ENCODE measurements at places on chromosomes 3 and 15. TPM values are rescaled to one million over a fixed set of nuclear protein-coding genes. Genes with fewer than 3 reads are reported as not detected.

LMOD3 gene
- not detected for total RNA-seq

MORC1 gene
- total RNA-seq, result not detected

- no peak for DNase-seq
Measured at GRCh38 chr3:10697918-10698317, 118.1 kb upstream of the SLC6A11 start.

- DNase-seq, result no peak
Measured at GRCh38 chr3:107220538-107220937, 156.7 kb upstream of the CCDC54 start.

- no peak for DNase-seq
Measured at GRCh38 chr15:67372986-67373675, 118.5 kb downstream of the IQCH start.

- peak; percentile 21 for DNase-seq
Measured at GRCh38 chr15:26628879-26629529, 143.9 kb downstream of the GABRB3 start.

- DNase-seq, result no peak
Measured at GRCh38 chr15:36742696-36743095, 163.3 kb downstream of the CDIN1 start.
